T-helper 1 cell (primary cell): ENCODE measurements at places on chromosomes 5 and 9.

DNA sequence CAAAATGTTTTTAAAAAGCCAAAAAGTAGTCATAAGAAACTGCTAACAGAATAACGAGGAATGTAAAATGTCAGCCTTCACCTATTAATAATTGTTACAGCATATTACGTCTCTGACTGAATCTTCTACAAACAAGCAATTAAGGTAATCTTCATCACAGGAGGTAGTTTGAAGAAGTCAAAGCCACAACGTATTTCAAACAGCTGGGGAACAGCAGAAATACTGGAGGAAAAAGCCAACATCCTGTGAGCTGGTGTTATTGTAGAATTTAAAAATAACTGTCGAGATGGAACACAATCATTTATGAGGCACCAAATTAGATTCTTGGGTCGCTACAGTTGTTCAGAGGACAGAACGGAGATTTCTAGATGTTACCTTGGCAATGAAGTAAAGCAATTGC is 450.5 kb downstream of the AGTPBP1 start:
- no peak for DNase-seq

GRCh38 chr9:93600504-93600903 is 24.1 kb downstream of the PHF2 start:
- no peak for DNase-seq

GRCh38 chr5:68480335-68480940 is 264.9 kb downstream of the PIK3R1 start:
- DNase-seq: no peak

DNA sequence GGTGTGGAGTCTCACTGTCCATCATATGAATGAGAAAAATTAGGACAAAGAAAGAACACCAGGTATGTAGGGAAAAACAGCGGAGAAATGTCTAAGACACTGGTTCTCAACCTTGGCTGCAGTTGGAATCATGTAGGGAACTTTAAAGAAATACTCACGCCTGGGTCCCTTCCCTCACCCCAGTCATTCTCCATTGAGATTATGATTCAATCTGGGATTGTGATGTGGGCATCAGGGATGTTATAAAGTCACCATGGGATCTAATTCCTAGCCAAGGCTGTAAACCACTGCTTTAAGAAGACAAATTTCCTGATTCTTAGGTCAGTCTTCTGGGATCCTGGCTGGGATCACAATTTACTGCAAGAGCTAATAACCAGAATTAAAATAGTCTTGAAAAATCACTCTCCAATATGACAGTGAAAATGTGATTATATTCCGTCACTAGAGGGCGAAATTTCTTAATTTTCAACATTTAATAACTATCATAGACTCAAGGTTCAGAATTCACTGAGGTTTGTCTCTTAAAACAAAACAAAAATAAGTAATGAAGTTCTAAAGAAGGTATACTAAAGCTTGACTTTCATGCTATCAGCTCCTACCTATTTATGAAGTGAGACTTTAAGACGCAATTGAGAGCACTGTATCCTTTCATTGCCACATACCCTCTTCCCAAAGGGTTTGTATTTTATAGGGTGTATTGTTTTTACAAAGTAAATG is 60.5 kb downstream of the GLDC start:
- DNase-seq: no peak

DNA sequence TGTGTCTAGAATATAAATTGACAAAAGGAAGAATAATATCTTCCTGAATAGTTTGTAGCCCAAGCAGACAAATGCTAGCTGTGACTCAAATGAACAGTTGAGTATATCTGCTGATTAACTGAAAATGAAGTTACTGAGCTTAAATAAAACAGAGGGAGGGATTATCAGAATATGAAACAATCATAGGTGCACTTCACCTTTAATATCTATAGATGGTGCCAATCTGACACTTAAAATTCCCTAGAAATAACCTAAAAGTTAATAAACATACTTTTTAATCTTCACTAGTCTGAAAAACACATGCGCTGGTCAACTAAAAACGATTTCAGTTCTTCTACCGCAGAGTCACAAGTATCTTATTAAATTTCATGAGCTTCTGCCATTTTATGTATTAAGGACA is 280.8 kb upstream of the RASA1 start:
- no peak for DNase-seq

DNA sequence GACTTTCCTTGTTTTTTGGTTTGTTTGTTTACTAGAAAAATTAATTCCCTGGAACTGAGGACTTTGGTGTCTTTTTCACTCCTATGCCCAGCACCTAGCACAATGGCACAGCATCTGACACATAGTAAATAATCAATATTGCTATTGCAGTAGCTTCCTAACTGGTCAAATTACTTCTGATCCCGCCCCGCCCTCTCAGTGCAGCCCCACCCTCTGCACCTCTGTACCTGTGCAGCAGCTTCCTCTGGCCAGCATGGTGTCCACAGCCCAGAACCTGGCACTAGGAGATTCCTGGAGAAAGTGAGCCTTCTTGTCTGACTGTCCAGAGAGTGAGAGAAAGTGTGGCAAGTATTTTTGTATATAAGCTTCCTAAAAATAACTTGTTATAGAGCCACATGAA is 343.2 kb downstream of the ZNF608 start:
- no peak for DNase-seq

DNA sequence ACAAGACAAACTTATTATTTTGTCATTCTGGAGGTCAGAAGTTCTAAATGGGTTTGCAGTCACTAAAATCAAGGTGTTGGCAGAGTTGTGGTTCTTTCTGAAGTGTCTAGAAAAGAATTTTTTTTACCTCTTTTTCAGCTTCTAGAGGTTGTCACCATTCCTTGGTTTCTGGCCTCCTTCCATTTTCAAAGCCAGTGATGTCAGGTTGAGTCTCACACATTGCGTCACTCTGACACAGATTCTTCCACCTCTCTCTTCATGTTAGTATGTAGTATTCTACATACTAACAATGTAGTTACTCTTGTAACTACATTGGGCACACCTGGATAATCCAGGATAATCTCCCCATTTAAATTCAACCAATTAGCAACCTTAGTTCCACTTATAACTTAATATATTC is 290.3 kb downstream of the RFX3 start:
- no peak for DNase-seq

- DNase-seq: no peak
Measured at GRCh38 chr5:120808606-120809005, 344.5 kb downstream of the PRR16 start.

DNA sequence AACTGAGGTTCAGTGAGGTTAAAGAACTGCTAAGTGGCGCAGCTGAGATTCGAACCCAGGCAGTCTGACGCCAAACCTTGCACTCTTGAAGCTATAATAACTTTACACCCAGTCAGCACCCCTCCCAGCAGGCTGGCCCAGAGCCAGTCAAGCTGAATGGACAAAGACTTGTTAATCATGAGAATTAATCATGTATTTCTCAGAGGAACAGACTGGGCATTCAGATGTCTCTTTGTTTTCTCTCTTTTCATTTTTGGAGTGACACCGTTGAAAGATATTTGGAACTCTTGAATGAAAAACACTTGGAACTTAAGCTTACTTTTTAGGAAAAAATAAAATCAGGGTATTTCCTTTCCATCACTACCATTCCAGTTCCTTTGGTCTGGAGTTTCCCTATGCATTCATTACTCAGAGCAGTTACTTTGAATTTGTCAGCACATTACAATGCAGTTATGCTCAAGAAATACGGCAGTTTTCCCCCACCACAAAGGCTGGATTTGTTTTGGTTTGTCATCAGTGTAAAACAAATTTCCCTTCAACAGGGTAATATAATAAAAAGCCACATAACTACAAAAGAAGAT is 22.6 kb upstream of the MAMDC2 start:
- DNase-seq: no peak

- no peak for DNase-seq
Measured at GRCh38 chr5:176952531-176953193, 53.5 kb upstream of the HK3 start.

DNA sequence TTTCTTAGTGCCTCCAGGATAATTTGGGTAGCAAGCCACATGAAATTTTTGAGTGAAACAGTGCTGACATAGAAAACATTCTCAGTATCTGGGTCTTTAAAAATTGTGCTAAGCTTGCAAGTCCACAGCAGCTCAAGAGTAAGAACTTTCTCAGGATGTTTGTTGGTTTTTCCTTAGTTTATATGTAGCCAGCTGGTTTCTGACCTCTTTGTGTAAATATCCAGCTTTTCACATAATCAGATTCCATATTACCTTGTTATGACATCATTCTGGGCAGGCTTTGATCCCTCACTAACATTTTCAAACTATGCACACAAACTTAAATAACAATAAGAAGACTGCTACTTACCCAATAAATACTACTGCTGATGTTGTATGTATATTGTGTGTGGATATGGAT is 82.9 kb upstream of the VCAN start:
- DNase-seq: no peak

- DNase-seq: no peak
Measured at GRCh38 chr9:87685441-87685840, 40.5 kb upstream of the CTSL start.

DNA sequence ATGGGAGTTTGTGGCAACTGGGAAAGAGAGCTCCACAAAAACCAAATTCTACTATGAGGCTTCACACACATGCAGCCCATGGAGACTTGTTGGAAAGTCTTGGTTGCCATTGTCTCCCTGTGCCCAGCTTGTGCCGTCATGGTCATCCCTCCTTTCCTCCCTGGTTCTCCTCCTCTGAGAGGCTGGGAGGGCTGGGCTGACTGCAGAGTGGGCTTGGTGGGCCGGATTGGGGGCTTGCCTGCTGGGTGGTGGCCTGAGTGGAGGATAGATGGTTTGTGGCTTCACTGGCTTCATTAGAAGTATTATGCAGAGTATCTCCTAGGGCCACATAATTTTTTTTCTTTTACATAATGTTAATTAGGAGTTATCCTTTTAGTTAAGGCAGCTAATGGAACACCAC is 52.3 kb upstream of the IRX2 start:
- DNase-seq: no peak

- no peak for DNase-seq
Measured at GRCh38 chr5:81856948-81857928, 106.3 kb upstream of the SSBP2 start.

DNA sequence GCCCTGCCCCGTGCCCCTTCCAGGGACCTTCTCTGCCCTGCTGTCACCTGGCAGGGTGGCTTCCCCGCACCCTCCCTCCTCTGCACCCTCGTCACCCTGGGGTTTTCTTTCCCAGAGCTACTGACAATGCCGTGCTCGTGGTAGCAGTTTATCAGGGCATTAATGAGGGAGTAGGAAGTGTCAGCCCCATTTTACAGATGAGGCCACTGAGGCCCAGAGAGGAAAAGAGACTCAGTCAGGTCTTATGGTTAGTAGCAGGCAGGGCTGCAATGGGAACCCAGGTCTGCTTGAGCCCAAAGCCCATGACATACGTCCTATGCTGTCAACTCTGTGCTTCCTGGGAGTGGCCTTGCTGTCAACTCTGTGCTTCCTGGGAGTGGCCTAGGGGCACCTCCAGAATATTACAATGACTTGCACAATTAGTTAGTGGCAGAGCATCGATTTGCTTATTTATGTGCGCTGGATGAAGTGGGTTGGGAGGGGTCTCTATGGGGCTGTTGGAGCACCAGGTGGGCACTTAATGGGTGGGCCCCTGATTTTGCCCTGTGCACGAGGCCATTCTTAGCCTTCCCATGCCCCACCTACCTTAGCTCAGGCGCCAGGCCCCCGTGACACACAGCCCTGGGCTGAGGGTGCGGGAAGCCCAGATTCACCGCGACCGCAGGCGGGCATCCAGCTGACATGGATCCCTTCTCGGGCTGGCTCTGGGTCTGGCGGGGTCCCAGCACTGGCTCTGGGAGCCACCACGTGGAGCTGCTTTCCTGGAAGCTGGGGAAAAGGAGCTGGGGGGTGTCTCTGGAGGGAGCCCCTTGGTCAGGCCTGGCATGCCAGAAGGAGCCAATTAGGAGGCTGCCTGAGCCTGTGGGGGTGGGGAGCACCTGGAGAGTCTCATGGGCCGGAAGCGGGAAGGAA is 82.0 kb upstream of the ORM1 start:
- DNase-seq: no peak

GRCh38 chr5:1011226-1011631 is 2.6 kb downstream of the NKD2 start:
- peak; percentile 41 for DNase-seq

- peak; percentile 33 for DNase-seq
Measured at GRCh38 chr5:151222790-151223446, 974 bp downstream of the CCDC69 start.

- DNase-seq: no peak
Measured at GRCh38 chr5:102711525-102712385, 43.4 kb upstream of the PAM start.

DNA sequence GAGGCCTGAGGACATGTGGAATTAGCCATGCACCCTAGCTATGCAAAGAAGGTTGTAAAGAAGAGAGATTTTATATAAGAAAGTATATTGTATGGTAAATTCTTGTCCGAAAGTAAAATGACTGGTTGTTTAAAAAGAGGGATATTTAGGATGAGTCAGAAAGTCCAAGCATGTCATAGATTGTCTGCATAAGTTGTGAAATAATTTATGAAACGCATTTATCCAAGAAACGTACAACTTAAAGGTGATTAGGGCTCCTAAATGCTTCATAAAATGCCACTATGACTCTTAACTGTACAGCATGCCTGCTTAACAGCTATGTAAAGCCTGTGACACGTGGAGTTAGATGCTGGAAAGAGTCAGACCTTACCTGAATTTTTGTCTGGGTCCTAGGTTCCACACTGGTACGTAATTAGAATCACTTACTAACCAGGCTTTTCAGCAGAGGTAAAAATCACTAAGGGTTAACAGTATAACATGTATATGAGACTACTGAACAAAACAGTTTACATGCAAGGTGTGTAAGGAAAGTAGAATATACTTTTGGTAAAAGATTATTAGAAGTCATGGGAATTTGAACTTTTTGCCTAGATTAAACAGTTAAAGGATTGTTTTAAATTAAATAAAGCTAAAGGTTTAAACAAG is 37.0 kb upstream of the ARL15 start:
- DNase-seq: no peak

DNA sequence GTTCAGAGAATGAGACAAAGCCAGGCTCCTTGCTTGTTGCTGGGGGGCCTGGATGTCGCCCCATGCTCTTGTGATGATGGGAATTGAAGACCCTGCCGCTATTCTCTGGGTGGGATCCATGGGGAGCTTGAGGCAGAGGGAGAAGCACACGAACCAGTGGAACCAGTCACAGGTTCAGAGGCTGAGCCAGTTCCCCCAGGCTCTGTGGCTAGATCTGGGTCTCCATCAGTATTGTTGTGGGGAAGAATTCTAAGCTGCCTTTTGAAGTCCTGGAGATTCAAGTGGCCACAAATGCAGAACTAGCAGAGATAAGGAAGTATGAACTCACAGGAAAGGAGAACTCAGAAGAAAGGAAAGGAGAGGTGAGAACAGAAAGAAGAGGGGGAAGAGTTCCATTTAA is 219.4 kb downstream of the MSX2 start:
- DNase-seq: no peak

DNA sequence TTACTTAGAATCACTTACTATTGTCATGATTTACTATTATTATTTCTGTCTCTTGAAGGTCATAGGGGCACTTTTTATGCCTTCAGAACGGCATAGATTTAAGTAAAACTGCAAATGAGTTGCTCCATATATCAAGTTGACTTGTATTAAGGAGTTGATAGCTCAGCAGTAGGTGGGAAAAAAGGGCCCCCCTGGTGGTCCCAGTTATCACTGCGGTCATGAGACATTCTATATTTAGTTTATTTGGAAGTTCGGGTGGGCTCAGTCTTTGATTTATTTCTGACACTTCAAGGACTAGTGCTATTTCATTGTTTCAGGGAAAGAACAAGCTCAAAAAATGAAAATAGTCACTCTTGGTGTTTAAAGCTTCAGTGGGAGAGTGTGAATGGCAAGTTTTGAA is 159.3 kb downstream of the SLC24A2 start:
- DNase-seq: no peak

- DNase-seq: no peak
Measured at GRCh38 chr5:77498952-77499351, 6.8 kb upstream of the WDR41 start.

- no peak for DNase-seq
Measured at GRCh38 chr5:41763081-41763480, 107.1 kb downstream of the OXCT1 start.
